ENCODE measurements at places on chromosomes 3 and 15. TPM values are rescaled to one million over a fixed set of nuclear protein-coding genes. Genes with fewer than 3 reads are reported as not detected.

RTP3 gene
- not detected for total RNA-seq

CCNB2 gene
- 17.6 TPM for total RNA-seq

ITPKA gene
- total RNA-seq: 46.4 TPM

MB21D2 gene
- 2.8 TPM for total RNA-seq

CPN2 gene
- not detected for total RNA-seq

RASGRP1 gene
- 1.0 TPM for total RNA-seq

SPINK8 gene
- total RNA-seq: not detected

GOLGA8J gene
- not detected for total RNA-seq

- DNase-seq: no peak
These were observed 50.5 kb downstream of the SRGAP3 start for GRCh38 chr3:9198899-9199335.

GRCh38 chr3:96700322-96701315 lies 113.8 kb upstream of the EPHA6 start:
- DNase-seq: no peak

DNA sequence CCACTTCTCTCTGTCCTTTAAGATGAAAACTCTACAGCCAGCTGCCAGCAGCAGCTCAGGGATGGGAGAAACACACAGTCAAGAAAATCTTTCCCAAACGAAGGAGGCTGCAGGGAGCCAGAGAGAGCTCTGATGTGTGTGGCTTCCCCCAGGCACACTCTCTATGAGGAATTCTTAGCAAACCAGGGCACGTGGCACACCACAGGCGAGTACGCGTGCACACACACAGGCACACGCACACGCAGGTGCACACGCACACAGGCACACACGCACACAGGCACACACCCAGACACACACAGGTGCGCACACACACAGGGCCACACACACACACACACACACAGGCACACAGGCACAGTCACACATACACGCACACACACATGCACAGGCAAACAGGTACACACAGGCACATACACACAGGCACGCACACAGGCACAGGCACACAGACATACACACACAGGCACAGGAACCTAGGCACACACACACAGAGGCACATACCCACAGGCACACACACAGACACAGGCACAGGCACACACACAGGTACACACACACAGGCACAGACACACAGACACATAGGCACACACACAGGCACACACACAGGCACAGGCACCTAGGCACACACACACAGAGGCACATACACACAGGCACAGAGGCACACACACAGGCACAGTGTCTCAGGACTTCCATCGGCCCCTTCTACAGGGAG lies 91.5 kb upstream of the ATP2B2 start:
- DNase-seq: no peak

GRCh38 chr15:33722005-33722672 lies 246.2 kb upstream of the CHRM5 start:
- DNase-seq: no peak

GRCh38 chr3:153602801-153603200 lies 440.8 kb downstream of the RAP2B start:
- DNase-seq: no peak

DNA sequence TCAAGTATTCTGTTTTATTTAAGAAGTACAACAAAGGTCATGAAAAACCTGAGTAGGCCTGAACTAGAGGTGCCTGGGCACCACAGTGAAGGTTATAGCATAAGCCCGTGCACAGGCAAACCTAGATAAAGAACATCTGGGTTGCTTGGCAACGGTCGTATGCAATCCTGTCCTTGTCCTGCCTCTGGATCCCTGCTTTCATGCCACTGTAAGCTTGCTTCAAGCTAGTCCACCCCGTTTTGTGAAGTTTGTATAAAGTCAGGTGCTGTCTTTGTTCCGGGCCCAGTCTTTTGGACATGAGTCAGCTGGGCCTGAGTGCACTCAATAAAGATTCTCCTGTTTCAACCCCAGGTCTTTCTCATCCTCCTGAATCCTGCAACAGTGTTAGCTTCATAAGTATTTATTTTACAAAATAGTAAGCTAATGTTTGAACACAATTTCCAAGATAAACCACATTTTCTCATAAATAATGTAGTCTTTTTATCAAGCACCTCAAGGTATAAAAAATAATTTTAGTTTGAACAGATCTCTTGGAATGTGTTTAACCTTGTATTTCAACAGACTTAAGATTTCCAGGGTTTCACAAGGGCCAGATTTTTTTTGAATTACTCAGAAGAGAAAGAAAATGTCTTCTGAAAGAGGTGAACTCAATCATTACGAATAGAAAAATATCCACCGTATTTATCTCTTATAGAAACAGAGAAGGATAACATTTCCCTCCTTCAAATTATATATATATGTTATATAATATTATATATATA lies 14.3 kb upstream of the SLC9C1 start:
- DNase-seq: no peak

DNA sequence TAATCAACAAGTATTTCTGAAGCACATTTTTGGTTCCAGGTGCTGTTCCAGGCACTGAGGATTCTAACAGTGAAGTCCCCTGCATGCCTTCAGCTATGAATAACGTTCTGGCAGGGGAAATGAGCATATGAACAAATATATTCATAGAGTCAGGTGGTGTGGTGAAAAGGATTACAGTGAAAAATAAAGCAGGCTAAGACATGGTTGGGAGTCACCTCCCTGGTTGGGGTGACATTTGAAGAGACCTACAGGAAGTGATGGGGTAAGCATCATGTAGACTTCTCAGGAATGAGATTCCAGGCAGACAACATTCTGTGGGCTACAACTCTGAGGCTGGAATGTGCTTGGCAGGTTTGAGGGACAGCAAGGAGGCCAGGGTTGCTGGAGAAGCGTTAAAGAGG lies 15.0 kb downstream of the FRMD4B start:
- DNase-seq: no peak

DNA sequence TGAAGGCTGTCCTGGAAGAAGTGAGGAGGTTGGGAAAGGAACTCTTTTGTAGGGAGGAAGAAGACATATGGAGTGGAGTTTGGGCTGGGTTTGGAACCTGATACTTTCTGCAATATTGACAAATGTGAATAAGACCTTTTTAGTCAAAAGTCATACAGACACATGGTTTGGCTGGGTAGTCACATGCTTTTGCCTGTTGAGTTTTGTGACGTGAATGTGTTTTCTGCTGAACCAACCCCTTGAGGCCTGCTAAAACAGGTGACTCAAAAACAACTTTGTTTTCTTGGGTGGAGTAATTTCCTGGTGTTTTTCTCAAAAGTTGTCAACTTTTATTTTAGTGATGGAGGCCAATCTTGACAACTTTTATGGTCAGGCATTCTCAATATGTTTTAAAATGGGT lies 39.4 kb upstream of the CCR4 start:
- no peak for DNase-seq

GRCh38 chr3:42183991-42184632 lies 81.9 kb downstream of the CCK start:
- DNase-seq: no peak

GRCh38 chr15:34365091-34365825 lies 1.7 kb downstream of the LPCAT4 start:
- DNase-seq: no peak

DNA sequence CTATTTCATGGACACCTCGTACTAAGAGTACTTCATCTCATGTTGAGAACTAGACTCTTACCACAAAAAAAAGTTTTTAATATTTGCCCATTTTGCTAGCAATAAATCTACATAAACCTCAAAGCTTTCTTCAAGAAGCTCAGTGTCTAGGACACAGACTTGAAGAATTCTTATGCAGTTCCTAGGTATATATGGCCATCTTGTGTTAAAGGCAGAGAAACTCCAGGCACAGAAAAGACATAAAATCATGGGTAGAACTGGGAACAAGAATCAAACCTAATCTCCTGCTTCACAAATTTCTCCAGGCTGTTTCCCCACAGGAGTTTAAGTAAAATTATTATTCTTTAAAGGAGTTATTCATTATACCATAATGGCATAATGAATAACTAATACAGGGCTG lies 4.4 kb downstream of the MBD4 start:
- DNase-seq: no peak

GRCh38 chr3:165185707-165186327 lies 10.4 kb downstream of the SLITRK3 start:
- peak; percentile 55 for DNase-seq

- no peak for DNase-seq
These were observed 170.2 kb downstream of the FNDC3B start for GRCh38 chr3:172209333-172210321.

GRCh38 chr3:47870702-47871260 lies 67.8 kb downstream of the DHX30 start:
- no peak for DNase-seq

- DNase-seq: no peak
These were observed 11.6 kb downstream of the FMN1 start for GRCh38 chr15:33182926-33183325.

- DNase-seq: no peak
These were observed 79.8 kb upstream of the NR2E3 start for GRCh38 chr15:71730277-71731144.

DNA sequence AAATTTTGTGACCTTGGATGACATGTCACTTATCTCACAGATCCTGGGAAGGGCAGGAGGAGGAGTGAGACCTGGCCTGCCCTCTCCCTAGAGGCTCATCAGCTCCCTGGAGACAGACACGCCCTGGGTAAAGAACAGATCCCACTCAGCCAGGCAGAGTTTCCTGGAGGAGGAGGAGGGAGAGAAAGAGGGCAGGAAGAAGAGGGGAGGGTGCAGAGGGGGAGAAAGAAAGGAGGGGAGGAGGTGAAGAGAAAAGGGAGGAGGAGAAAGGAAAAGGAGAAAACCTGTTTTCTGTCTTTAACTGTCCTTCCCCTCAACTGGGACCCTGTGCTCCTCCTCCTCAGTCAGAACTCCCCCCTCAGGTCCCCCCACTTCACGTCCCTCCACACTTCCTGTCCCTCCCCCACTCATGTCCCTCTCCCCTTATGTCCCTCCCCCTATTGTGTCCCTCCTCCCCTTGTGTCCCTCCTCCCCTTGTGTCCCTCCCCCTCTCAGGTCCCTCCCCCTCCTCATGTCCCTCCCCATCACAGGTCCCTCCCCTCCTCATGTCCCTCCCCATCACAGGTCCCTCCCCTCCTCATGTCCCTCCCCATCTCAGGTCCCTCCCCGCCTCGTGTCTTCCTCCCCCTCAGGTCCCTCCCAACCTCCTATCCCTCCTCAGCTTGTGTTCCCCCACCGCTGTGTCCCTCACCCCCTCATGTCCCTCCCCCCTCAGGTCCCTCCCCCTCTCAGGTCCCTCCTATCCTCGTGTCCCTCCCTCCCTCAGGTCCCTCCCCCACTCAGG lies 52.3 kb upstream of the CGNL1 start:
- DNase-seq: peak; percentile 94

GRCh38 chr3:61667814-61668213 lies 106.4 kb downstream of the PTPRG start:
- no peak for DNase-seq

DNA sequence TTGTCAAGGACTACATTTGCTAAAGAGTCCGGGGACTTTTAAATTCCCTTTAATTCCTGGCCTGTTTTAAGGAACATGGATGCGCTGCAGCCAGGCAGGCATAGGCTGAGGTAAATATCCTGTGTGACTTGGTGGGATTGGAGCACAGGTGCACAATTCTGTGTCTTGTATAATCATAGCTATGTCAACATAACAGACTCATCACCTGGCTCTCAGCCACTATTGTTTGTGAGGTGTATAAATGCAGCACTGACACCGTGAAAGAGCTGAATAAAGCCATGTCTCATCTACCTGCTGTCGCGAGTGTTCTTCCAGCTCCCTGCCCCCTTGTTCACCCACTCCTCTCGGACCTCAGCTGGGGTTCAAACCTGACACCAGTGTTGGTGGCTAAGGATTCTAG lies 109.7 kb downstream of the MFSD1 start:
- DNase-seq: no peak

All from left colon (tissue), 2 donors.